Body of pancreas (tissue), 4 donors: ENCODE measurements at places on chromosomes 11 and 22. TPM values are rescaled to one million over a fixed set of nuclear protein-coding genes. Genes with fewer than 3 reads are reported as not detected.

DNA sequence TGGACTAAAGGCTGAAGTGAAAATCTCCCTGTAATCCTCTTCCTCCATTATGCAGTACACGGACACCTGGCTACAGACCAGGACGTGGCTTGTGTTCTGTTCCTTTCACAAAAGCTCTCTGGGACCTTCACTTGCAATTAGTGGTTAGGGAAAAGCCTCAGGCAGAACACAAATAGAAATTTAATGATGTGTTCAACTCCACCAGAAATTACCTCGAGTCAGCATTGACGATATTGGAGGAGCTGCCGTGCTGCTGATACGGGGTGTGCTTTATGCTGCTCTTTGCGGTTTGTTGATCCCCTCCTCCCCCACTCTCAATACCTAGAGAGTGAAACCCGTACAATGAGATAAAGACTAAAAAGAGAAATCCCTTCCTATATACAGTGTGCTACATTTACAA, 48.9 kb downstream of the POLD3 start:
- H3K27me3 ChIP-seq: no peaks in the 10 kb centered on the region
- no peak overlapping the region for H3K27ac ChIP-seq
- H3K36me3 ChIP-seq: peaks cover 13% of the 10 kb centered on the region
- no peak for DNase-seq
- H3K4me3 ChIP-seq: no peak overlapping the region
- H3K4me1 ChIP-seq: no peaks in the 10 kb centered on the region

The C11orf42 gene
- not detected for total RNA-seq

The DUSP8 gene
- 19.1 TPM for total RNA-seq

DNA sequence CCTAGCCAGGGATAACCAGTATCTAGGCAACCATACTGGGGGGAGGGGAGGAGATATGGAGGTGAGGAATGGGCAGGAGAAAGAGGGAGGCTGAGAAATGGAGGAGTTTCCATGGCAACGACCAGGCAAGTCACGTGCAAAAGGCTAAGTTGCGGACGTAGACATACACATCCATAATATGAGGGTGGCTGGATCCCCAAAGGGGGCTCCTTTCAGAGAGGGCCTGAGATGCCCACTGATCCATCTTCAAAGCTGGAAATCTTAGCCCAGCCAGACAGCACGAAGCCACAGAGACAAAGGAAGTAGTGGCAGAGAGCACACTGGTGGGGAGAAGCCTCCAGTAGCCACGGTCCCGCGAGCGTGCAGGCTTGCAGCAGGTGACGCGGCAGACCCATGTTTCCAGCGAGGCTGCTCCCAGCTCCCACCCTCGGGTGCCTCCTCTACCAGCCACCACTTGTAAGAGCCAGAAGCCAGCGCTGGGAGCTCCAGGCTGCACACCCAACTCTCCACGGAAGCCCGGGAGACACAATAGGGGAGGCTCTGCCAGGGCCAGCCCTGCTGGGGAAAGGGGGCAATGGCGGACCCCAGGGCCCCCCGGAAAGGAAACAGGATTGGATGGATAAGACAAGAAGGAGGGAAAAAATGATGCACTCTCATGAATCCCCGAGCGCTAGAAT, 938 bp downstream of the FXYD6 start:
- no peaks in the 10 kb centered on the region for H3K27me3 ChIP-seq
- H3K36me3 ChIP-seq: no peaks in the 10 kb centered on the region
- no peak for DNase-seq

The RNASEH2C gene
- total RNA-seq: 112 TPM
